ENCODE measurements at places on chromosomes 16 and 17. TPM values are rescaled to one million over a fixed set of nuclear protein-coding genes. Genes with fewer than 3 reads are reported as not detected.
A peak's percentile ranks its signal among the peaks of the same experiment; 100 is the strongest.

GRCh38 chr17:44385287-44386181 is 3.9 kb downstream of the ITGA2B start:
- peak; percentile 79 for DNase-seq

DNA sequence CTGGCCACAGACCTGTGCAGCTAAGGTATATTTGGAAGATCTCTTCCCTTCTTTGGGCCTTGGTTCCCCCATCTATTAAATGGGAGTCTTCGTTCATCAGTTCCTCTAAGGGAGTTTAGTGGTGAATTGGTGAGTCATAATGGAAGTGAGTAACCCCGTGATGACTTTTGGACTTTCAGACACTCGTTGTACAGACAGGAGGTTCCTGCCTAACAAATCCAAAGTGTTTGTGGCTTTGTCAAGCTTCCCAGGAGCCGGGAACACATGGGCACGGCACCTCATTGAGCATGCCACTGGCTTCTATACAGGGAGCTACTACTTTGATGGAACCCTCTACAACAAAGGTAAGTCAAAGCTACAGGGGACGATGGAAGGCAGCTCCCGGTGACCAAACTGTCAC is 40.4 kb downstream of the WSCD1 start:
- DNase-seq = no peak

DNA sequence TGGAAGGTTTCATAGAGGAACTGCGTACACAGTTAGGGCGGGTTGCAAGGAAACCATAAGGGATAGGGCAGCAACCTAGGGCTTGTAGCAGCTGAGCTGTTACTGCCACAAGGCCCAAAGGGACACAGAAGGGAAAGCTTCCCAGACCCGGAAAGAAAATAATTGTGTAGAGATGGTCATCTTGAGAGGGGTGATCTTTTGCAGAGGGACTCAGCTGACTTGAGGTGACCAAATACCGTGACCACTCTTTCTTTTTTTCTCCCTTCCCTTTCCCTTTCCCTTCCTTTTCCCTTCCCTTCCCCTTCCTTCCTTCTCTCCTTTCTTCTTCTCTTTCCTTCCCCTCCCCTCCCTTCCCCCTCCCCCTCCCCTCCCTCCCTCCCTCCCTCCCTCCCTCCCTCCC is 8.5 kb upstream of the CREBBP start:
- no peak for DNase-seq

- DNase-seq = no peak
Observed at GRCh38 chr16:86257546-86257945, 252.8 kb upstream of the FOXF1 start.

GRCh38 chr17:76247304-76247703 is 7.0 kb upstream of the RNF157 start:
- no peak for DNase-seq

GRCh38 chr17:49193513-49194296 is 16.7 kb downstream of the GNGT2 start:
- peak; percentile 28 for DNase-seq

GRCh38 chr16:2251296-2252111 is at the start of gene ECI1:
Gene ECI1 (minus strand): TSS chr16:2251587. CDS start chr16:2251566, 21 bp downstream.
- DNase-seq = peak; percentile 93

DNA sequence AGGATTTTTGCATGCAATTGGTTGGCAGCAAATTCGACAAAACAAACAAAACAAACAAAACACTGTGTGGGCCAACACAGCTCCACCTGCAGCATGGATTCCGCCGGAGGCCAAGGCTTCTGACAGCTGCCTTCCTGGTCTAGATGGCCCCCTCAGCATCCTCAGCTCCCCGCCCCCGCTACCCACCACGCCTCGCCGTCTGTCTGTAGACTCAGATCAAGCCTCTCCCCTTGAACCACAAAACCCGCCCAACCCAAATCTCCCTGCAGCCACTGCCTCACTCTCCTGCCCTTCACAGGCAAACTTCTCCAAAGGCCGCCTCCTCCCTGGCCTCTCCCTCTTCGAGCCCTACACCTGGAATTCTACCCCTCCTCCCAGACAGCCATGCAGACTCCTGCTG is 57.9 kb downstream of the RTN4RL1 start:
- DNase-seq = no peak

DNA sequence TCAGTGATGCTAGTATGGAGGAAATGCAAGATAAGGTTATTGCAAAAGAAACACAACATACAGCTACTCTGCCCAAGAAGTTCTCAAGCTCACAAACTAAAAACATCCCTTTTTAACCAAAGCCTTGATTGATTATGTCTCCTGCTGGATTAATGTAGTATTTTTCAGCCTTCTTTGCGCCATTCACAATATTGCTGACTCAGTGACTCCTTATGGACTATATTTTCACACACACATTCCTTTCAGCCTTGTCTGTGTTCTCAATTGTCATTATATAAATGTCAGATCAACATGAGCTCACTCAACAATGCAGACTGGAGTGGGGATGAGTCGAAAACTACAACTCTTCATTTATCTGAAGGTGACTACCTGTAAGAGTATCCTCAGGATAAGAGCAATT is 579.3 kb upstream of the CDH8 start:
- DNase-seq = no peak

GRCh38 chr16:20956319-20956718 is 55.7 kb downstream of the LYRM1 start:
- DNase-seq = no peak

- no peak for DNase-seq
Observed at GRCh38 chr16:12293017-12293618, 316.6 kb downstream of the SNX29 start.

GRCh38 chr17:81635973-81636504 is 873 bp downstream of the NPLOC4 start:
- no peak for DNase-seq

DNA sequence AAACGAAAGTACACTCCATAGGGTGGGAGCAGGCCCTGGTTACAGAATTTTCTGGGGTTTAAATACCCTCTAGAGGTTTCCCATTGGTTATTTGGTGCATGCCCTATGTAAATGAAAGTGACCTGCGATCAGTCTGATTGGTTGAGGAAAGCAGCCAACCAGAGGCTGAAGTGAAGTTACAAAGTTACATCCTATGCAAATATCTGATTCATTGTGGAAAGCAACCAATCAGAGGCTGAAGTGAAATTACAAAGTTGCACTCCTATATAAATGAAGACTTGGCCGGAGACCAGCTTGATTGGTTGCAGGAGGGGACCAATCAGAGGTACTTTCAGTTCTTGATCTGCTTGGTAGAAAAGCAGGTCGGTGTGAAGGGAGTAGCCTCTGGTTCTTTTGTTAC is 24.4 kb downstream of the NAA60 start:
- DNase-seq = no peak

GRCh38 chr17:32331243-32332040 is 10.5 kb downstream of the C17orf75 start:
- no peak for DNase-seq

- DNase-seq = no peak
Observed at GRCh38 chr17:66354472-66354871, 52.1 kb downstream of the PRKCA start.

- DNase-seq = no peak
Observed at GRCh38 chr16:73697336-73697735, 599.3 kb upstream of the PSMD7 start.

DNA sequence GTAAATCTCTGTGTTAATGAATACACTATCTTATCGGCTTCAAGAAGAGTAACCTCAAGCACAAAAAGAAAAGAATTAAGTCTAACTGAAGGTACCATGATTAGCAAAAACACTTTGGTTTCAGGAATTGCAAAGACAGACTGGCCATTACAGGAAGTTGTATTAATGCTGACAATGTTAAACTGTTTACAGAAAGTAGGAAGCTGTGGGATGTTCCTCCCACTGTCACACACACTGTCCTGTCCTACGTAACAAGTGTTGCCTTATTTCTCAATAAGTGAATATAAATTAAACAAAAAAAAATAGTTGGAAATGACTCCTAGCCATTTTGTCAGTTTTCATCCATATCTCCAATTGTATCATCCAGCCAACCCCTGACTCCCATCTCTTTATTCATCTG is 8.6 kb downstream of the GNA13 start:
- no peak for DNase-seq

GRCh38 chr17:40953881-40954280 is 12.9 kb downstream of the KRT39 start:
- DNase-seq = no peak

The CACNB1 gene
- polyA plus RNA-seq = 259 TPM

The IL17C gene
- not detected for polyA plus RNA-seq

The ZFHX3 gene
- 8.8 TPM for polyA plus RNA-seq

The TUFM gene
- polyA plus RNA-seq = 165 TPM

The PRSS53 gene
- 5.8 TPM for polyA plus RNA-seq

The PPY gene
- polyA plus RNA-seq = not detected

The FKBP10 gene
- polyA plus RNA-seq = 104 TPM
